ENCODE measurements at places on chromosomes 12 and 14.

DNA sequence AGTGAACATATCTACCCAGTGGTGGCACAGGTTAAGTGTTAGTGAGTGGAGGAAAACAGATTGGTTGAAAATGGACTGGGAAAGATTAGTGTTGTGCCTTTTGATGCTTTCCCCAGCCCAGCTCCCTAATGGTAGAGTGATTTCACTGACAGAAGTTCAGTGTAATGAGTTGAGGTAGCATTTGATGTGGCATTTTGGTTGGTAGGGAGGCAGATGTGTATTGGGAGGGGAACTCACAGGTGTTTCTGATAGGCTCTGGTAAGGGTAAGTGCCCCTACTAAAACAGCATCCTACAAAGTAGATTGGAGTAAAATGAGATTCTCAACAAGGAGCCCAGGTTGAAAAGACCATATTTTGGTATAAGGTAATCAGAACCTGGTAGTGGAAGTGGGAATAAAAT lies 4.2 kb downstream of the TBK1 start:
- H3K27ac ChIP-seq: no peak overlapping the region
- H3K4me1 ChIP-seq: peaks cover 50% of the 10 kb centered on the region
- no peak overlapping the region for H3K4me3 ChIP-seq
- no peak for DNase-seq
- H3K36me3 ChIP-seq: peaks cover 71% of the 10 kb centered on the region

GRCh38 chr14:30737916-30738315 lies 115.8 kb downstream of the SCFD1 start:
- no peak overlapping the region for H3K4me3 ChIP-seq
- H3K36me3 ChIP-seq: peaks cover 4% of the 10 kb centered on the region
- DNase-seq: no peak
- no peaks in the 10 kb centered on the region for H3K27me3 ChIP-seq

- H3K27ac ChIP-seq: peak overlapping the region; percentile 93
- H3K4me3 ChIP-seq: peak overlapping the region; percentile 97
- H3K36me3 ChIP-seq: peaks cover 29% of the 10 kb centered on the region
- H3K4me1 ChIP-seq: peaks cover 33% of the 10 kb centered on the region
- no peak for DNase-seq
Observed at GRCh38 chr12:63845726-63846125, 1.2 kb downstream of the SRGAP1 start.

DNA sequence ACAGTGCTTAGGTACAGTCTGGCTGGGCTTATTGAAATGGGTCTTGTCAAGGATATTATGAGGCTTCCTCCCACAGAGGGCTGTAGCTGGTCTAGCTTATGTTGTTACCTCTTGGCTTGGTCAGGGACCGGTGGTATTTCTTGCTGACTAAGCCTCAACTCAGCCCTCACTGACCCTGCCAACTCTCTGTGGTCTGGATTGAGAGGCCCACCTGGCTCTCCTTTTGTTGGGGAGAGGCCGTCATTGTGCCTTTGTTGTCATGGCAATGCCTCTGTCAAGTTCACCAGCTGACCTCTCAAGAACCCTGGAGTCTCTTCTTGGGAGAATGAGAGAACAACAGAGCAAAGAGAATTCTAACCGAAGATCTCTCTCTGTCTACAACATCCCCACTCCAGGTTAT lies 245.6 kb upstream of the NPAS3 start:
- no peak for DNase-seq
- H3K36me3 ChIP-seq: no peaks in the 10 kb centered on the region
- H3K27me3 ChIP-seq: no peaks in the 10 kb centered on the region
- H3K4me3 ChIP-seq: no peak overlapping the region

GRCh38 chr12:74317078-74317601 lies 220.5 kb upstream of the ATXN7L3B start:
- DNase-seq: peak; percentile 52
- no peak overlapping the region for H3K27ac ChIP-seq
- H3K4me1 ChIP-seq: peaks cover 17% of the 10 kb centered on the region
- no peaks in the 10 kb centered on the region for H3K36me3 ChIP-seq
- H3K4me3 ChIP-seq: no peak overlapping the region

DNA sequence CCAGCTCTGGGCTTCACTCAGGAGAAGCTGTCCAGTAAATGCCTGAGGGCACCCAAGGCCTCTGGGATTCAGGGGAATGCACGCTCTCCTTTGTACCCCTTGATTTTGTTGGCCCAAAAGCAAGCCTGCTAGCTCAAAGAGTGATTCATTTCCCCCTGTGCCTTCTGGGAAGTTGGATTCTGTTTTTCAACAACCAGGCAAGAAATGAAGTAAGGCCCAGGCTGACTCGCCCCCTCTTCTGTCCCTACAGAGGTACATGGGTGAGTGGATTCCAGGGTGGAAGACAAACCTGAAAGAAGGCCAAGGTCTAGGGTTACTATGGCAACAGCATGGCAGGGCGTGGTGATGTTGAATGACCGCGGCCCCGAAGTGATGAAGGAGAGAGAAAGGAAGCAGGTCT lies 9.3 kb upstream of the SERPINA5 start:
- H3K4me1 ChIP-seq: peaks cover 15% of the 10 kb centered on the region
- no peaks in the 10 kb centered on the region for H3K27me3 ChIP-seq
- DNase-seq: no peak
- H3K27ac ChIP-seq: no peak overlapping the region
- no peaks in the 10 kb centered on the region for H3K36me3 ChIP-seq
- H3K4me3 ChIP-seq: no peak overlapping the region

- DNase-seq: peak; percentile 30
- H3K4me3 ChIP-seq: peak overlapping the region; percentile 79
- peaks cover 44% of the 10 kb centered on the region for H3K36me3 ChIP-seq
- H3K27ac ChIP-seq: peak overlapping the region; percentile 77
Observed at GRCh38 chr14:60094306-60094897, 2.7 kb downstream of the PCNX4 start.

DNA sequence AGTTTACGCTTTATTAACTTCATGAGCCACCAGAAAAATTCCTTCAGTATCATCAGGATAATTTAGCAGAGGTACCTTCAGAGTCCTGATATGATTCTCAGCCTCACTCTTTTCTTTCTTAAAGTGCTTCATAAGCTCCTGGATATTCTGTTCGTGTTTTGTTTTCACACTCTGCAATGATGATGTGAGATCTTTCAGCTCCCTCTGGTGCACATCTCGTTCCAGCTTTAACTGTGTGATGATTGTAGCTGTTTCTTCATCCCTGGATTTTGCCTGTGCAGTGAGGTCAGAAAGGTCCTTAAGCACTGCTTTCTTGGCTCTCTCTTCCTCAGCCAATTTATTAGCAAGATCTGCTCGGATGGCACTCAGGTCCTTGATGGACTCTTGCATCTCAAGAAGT lies 156.7 kb downstream of the CEP128 start:
- H3K27ac ChIP-seq: no peak overlapping the region
- H3K27me3 ChIP-seq: no peaks in the 10 kb centered on the region
- H3K36me3 ChIP-seq: no peaks in the 10 kb centered on the region
- no peaks in the 10 kb centered on the region for H3K4me1 ChIP-seq

DNA sequence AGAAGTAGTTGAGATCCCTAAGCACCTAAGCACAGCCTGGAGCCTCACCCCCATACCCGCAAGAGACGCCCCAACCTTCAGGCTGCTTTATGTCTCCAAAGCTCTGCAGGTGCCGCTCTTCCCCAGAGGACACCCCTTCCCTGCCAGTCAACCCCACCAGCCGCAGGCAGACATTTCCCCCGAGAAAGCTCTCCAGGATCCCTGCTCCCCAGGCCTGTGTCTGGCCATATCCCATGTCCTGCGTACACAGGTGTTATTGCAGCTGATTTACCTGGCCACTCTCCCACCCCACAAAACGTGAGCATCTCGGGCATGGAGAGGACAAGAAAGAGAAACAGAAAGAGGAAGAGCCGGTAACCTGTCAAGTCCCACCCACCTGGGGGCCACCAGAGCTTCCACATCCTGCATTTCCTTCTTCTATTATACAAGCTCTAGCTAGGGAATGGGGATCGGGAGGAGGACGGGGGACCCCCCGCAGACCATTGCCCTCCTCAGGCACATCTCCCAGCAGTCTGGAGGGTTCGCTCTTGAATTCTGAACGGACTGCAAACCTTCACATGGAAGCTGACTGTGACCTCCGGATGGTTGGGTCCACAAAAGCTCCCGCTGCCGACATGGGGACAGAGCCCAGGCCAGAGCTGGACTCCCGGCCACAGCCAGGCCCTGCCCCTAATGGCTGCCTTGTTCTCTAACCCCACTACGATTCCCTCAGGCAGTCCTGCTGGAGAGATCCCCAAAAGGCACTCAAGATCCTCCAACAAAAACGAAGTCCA lies 17.6 kb downstream of the CCDC88C start:
- no peaks in the 10 kb centered on the region for H3K36me3 ChIP-seq
- H3K4me1 ChIP-seq: peaks cover 42% of the 10 kb centered on the region
- no peak for DNase-seq
- H3K27ac ChIP-seq: no peak overlapping the region
- H3K4me3 ChIP-seq: no peak overlapping the region

DNA sequence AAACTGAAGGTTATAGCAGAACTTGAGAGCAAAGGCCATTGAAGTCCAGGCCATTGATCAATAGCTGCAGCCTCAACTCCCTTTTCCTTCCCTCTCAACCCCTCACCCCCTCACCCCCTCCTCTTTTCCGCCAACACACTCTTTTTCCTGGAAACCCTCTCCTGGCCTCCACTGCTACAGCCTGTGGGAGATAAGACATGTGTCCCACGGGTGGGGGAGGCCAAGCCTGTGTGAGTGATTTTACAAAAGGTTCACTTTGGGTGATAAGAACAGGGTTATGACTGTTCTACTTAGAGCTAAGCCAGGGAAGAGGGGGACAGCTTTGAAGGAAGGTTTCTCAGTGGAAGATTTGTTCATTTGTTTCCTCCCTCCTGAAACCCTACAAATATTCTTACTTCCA lies 9.2 kb upstream of the FGF23 start:
- H3K4me3 ChIP-seq: no peak overlapping the region
- H3K27ac ChIP-seq: no peak overlapping the region
- peaks cover 37% of the 10 kb centered on the region for H3K27me3 ChIP-seq
- no peaks in the 10 kb centered on the region for H3K36me3 ChIP-seq

DNA sequence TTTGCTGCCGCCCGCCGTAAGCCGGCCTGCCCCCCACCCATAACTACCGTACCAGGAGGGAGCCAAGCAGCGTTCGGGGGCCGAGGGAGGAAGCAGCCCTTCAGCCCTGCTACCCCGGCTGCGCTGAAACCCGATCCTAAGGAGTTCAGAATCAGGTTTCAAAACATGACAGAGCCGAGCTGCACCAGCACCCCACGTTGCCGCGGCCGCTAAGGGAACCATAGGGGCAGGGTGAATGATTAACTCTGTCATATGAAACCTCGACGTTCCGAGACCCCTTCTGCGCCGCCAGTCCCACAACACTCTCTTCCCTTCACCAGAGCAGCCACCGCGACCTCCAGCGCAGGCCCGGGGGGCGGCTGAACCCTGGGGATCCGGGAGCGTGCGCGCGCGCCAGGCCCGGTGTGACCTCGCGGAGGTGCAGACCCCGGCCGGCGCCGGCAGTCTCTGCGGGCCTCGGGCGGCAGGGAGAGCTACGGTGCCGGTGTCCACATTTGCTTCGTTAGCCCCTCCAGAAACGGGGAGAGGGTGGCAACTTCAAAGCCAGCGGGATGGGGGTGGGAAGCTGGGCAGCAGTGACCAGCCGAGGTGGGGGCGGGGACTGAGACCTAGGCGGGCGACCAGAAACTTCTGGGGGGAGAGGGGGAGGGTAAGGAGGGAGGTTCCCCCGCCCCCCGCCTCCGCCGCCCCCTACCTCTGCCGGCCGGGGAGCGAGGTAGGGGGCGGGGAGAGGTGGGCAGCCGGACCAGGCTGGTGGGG lies 1.6 kb downstream of the SIX4 start:
- peaks cover 40% of the 10 kb centered on the region for H3K36me3 ChIP-seq
- no peak overlapping the region for H3K27ac ChIP-seq
- H3K4me3 ChIP-seq: peak overlapping the region; percentile 92
- H3K4me1 ChIP-seq: peaks cover 11% of the 10 kb centered on the region

DNA sequence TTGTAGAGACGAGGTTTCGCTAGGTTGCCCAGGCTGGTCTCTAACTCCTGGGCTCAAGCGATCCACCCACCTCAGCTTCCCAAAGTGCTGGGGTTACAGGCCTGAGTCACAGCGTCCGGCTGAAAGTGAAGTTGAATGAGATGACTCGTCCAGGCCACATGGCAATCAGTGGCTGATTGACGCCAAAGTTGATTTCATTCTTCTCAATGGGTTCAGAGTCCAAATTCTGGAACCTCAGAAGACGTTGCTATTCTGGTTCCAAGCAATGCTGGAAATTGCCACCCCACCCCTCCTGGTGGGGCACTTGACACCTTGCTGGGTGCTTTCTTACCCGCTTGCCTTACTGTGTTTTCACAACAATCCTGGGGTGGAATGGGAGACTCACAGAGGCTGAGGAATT lies 14.9 kb downstream of the ABCB9 start:
- DNase-seq: peak; percentile 68
- H3K4me3 ChIP-seq: no peak overlapping the region

- no peak overlapping the region for H3K4me3 ChIP-seq
- H3K27ac ChIP-seq: no peak overlapping the region
- DNase-seq: no peak
- no peaks in the 10 kb centered on the region for H3K27me3 ChIP-seq
Observed at GRCh38 chr14:74562515-74563232, 49.4 kb downstream of the LTBP2 start.

DNA sequence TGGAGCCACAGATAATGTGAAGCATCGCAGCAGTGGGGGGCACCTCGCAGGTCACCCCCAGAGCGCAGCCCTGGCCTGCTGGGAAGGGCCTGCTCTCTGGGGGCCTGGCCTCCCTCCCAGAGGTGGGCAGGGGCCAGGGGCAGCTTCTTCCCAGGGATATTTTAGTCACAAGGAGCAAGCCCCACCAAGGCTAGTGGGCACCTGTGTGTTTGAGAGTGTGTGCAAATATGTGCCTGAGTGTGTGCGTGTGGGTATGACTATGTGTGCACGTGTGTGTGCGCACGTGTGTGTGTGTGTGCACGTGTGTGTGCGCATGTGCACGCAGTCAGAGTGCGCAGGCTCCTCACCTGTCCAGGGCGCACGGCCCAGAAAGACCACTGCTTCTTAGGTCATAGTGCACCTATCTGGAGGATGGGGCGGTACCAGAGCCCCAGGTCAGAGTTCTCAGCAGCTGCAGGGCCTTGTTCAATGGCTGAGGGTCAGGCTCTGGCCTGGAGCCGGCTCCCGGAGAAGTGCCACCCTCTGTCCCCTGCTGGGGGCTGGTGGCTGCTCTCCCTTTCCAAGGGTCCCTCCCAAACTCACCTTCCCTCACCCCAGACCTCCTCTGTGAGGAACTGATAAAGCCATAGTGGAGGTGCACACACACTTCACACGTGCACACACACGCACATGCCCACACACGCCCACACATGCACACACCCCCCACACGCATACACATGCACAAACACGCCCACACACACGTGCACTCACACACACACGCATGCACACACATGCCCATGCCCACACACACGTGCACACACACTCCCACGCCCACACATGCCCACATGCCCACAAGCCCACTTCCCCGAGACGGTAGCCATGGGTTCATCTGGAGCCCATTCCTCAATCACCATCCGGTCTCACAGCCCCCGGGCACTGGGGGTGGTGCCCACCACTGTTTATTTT lies 128.5 kb downstream of the KIF26A start:
- no peaks in the 10 kb centered on the region for H3K36me3 ChIP-seq
- no peaks in the 10 kb centered on the region for H3K4me1 ChIP-seq
- no peak overlapping the region for H3K4me3 ChIP-seq
- no peak for DNase-seq
